Activated naive CD4-positive, alpha-beta T cell (primary cell): ENCODE measurements at places on chromosomes 2 and 18.

DNA sequence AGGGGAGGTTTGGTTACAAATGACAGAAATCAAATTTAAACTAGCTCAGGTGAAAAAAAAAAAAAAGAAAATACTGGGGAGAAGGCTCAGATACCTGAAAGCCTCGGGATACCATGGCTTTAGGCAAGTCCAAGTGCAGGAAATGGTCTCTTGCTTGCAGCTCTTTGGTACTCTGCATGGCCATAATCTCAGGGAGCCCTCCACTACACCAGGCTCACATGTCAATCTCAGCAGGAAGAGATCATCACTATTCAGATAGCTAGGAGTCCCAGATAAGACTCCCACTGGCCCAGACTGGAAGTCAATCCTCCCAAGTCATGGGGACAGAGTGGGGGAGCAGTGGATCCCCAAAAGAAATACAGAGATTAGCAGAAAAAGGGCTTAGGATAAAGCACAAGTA lies 64.8 kb upstream of the RALBP1 start:
- no peak for DNase-seq

- DNase-seq: no peak
Measured at GRCh38 chr2:157782057-157782845, 93.9 kb downstream of the ACVR1 start.

GRCh38 chr18:35905436-35905835 lies 67.0 kb upstream of the RMP24 start:
- no peak for DNase-seq

- DNase-seq: no peak
Measured at GRCh38 chr2:20224716-20225293, at the start of gene SDC1. Gene SDC1, minus strand, starts transcription at chr2:20225130. Its CDS starts 263 bp downstream, at chr2:20224867.

DNA sequence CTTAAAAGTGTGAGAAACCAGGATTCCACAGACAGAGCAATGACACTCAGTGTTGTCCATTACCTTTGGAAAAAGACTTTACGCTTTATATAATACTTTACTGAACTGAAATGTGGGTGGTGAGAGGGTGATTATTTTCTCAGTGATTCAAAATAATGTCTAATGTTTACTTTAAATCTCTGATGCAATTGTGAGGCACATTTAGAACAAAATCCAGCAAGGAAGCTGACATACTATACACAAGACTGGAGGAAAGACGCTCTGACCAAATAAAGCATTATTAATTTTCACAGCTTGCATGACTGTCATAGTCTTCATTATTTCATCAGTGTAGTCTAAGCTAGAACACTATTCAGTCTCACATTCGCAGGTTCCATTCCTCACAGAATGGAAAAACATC lies 34.1 kb upstream of the STAT1 start:
- DNase-seq: no peak

GRCh38 chr18:27040796-27041195 lies 144.3 kb downstream of the CHST9 start:
- DNase-seq: no peak

- no peak for DNase-seq
Measured at GRCh38 chr18:2237706-2238105, 333.6 kb downstream of the METTL4 start.

DNA sequence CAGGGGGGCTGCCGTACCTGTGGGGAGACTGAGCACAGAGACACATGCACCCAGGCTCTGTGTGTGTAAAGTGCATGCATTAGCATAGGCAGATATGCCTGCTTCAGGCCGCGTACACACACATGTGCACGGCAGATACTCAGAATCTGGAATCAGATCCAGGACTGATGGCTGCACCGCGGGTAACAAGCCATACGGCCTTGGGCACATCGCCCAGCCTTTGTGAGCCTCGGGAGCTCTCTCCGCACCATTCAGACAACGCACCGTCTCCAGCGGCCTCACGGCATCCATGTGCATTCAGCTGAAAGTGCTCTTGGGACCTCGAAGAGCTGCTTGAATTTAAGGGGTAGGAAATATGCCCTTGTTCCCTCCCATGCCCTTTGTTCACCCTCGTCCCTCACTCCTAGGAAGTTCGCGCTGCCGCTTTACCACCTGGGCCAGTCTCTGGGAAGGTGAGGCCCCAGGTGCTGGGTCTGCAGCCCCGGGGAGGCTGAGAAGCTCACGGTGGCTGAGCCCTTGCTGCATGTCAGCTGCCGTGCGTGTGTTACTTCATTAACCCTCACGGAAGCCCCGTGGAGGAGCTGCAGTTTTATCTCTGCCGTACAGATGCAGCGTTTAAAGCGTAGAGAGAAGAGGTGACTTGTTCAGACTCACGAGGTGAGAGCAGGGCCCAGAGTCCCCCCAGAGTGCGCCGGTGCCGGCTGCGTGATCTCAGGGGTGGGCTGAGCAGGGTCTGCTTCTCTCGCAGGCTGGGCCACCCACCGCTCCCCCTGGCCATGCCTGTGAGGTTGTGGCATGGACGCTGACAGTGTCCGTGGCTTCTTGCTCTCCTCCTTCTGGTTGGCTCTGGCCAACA lies 377.7 kb upstream of the MYT1L start:
- no peak for DNase-seq

GRCh38 chr2:44616667-44617155 lies 255.0 kb downstream of the CAMKMT start:
- no peak for DNase-seq
